ENCODE measurements at places on chromosomes 3 and 15.

GRCh38 chr15:60890375-60891230 lies 338.5 kb downstream of the RORA start:
- no peak for DNase-seq

DNA sequence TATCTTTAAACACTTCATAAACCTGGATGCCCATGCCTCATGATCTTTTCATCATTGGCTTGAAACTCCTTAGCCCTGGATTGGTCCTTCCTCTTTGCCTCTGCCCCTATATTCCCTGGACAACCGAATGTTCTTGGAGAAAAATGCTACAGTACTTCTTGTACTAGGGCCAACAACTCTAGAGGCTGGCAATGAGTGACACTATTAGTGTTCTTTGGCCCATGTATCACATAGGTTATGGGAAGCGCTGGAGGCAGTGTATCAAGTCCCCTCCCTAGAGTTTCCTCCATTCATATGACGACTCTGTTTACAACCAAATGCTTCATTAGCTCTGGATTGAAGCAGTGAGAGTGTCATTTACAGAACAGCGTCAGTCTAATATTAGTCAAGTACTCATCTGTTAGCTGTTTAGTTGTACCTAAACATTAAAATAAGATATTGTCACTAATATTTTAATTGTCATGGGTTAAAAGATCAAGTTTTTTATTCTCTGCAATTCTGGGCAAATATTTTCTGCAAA lies 66.4 kb upstream of the MYO5C start:
- no peak for DNase-seq

DNA sequence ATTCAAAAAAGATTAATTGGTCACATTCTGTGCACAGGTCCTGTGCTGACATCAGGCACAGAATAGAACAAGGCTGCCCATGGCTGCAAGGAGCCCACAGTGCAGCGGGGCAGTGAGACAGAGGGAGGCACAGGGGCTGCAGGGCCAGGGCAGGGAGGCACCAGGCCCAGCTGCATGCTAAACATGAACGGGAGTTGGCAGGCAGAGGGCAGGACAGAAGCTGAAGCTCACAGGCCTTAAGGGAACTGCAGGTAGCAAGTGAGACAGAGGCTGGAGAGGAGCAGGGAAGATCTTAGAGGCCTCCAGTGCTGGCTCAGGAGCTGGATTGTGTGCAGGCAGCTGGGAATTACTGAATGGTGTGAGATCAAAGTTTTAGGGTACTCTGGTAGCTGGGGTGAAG lies 26.2 kb downstream of the IDH3A start:
- no peak for DNase-seq

DNA sequence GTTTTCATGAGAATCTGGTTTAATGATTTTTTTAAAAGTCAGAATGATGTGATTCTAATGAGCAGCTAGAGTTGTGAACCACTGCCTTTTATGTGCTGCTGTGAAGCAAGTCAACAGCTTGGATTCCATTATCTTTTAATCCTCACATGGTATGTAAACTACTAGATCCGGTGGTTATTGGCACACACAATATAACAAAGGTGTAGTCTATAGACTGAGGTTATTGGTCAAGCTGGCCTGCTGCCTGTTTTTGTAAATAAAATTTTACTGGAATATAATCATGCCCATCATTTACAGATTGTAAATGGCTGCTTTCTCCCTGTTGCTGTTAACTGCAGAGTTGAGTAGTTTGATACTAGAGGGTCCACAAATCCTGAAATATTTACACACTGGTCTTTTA lies 103.1 kb downstream of the OTOL1 start:
- DNase-seq = no peak

- DNase-seq = no peak
Observed at GRCh38 chr3:71149959-71150954, 433.3 kb downstream of the FOXP1 start.

- DNase-seq = no peak
Observed at GRCh38 chr15:48388016-48388851, 57.0 kb downstream of the DUT start.

GRCh38 chr3:132253262-132253878 lies 63.8 kb upstream of the ACP3 start:
- DNase-seq = peak; percentile 61

DNA sequence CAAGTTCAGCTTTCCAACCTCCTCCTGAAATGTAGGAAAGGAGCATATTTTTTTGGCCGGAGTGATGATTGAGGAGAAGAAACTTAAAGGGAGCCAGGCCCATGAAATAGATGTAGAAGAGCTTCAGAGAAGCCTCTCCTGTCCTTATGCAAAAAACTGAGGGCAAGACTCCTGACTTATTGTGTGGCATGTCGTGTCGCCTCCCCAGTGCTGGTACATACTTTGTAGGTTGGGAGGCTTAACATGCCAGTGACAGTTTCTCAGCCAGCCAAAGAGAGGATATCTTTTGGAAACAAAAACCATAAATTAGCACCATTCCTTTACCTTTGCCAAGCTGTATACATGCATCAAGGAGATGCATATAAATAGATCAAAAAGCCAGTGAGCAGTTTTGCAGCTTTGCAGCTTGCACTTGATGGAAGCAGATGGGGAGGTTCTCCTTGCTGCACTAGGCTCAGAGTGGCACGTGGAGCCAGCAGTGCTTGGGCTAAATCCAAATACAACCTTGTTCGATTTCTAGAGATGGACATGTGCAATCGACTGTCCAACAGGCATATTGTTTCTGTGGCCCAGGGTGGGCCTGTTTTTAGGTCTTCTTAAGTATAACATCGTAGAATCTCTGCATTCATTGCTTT lies 10.2 kb downstream of the SLCO3A1 start:
- DNase-seq = no peak

DNA sequence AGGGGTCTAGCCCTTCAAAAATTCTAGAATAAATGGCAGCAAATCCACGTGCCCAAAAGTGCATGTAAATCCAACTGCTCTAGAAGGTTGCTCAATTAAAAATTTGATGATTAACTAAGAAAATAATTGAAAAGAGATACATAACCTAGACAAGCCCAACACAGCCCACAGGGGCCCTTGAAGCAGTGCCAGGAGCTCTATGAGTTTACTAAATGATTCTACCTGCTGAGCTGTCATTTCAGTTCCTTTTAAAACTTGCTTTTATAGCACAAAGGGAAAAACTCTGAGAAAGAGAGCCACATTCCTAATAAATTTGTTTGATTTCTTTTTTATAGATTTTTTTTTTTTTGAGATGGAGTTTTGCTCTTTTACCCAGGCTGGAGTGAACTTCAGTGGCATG lies 38.9 kb upstream of the GNB5 start:
- no peak for DNase-seq

- DNase-seq = no peak
Observed at GRCh38 chr3:3992312-3992874, 193.2 kb downstream of the LRRN1 start.
